ENCODE measurements at places on chromosomes 3 and 15.

DNA sequence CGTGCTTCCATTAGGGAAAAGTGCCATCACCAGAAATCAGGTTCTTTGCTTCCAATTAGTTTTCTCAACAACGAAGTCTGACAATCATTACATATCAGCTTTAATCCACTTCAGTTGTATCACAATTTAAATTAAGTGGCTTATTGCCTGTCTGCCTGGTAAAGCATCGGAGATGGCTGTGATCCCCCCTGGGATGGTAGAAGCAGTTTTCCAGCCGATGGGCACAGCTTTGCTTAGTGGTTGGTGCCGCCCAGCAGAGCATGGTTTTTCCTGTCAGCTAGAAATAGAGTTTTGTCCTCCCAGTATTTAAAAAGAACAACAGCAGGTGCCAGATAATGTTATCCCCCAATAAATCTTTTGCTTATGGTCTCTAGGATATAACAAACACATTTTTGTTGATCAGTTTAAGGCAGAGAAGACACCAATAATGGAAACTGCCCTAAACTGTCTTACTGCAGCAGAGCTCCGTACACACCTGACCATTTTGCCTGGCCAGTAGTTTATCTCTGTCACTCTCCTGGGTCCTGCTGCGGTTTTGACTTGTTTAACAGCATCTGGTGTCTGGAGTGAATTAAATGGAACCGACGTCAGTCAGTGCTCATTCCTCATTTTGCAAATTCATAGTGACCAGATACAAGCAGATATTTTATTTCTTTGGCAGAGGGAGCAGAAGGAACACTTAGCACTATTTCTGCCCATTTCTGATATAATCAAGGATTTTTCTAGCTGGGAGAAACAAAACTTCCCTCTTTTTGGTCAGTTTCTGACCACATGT lies 79.1 kb downstream of the SLC49A4 start:
- no peak for DNase-seq

GRCh38 chr15:29470311-29470710 lies 200.7 kb upstream of the NSMCE3 start:
- DNase-seq = no peak

GRCh38 chr3:61269435-61269834 lies 18.2 kb upstream of the FHIT start:
- DNase-seq = no peak

GRCh38 chr3:117916839-117917238 lies 1117.8 kb downstream of the IGSF11 start:
- no peak for DNase-seq

- DNase-seq = no peak
Measured at GRCh38 chr3:84023842-84024241, 934.9 kb upstream of the CADM2 start.

- no peak for DNase-seq
Measured at GRCh38 chr3:11363715-11364114, 91.5 kb downstream of the ATG7 start.

GRCh38 chr3:160196511-160197104 lies 28.6 kb upstream of the C3orf80 start:
- no peak for DNase-seq

- no peak for DNase-seq
Measured at GRCh38 chr3:168540726-168541125, 445.0 kb upstream of the GOLIM4 start.

DNA sequence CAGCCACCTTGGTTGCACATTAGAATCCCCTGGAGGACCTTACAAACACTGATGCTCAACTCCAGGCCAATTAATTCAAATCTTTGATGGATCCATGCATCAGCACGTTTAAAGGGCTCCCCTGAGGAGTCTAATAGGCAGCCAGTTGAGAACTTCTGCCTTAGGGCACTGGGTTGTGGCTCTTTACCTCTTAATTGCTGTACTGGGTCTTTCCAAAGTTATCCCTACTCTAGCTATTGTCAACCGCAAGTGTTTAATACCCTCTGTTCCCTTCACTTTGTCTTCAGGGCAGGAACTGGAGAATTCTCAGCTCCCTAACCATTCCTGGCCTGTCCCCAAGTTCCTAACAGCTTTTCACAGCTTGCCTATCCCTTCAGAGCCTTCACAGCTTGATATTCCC lies 15.0 kb upstream of the FAM174B start:
- DNase-seq = no peak

DNA sequence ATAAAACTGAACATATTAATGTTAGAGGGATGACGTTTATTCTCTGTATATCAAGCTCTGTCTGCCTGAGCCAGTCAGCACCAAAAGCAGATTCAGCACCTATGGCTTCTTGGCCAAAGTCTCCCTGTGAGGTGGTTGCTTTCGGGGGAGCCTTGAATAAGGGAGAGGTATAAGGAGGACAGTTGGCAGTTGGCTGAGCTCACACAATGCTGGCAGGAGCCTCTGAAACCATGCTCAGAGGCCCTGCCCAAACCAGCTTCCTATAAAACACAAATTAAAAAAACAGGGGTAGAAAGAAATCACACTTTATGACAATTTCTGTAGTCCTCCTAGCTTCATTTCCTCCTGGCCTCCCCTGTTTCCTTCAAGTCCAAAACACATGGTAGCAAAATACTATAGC lies 18.8 kb downstream of the ARHGEF3 start:
- no peak for DNase-seq

GRCh38 chr3:24368605-24369004 lies 126.0 kb downstream of the THRB start:
- no peak for DNase-seq

GRCh38 chr3:124896824-124897526 lies 9.8 kb upstream of the ITGB5 start:
- DNase-seq = no peak

GRCh38 chr15:80997692-80998091 lies 3.0 kb upstream of the TLNRD1 start:
- no peak for DNase-seq

- no peak for DNase-seq
Measured at GRCh38 chr15:29063646-29064045, 177.9 kb downstream of the APBA2 start.

GRCh38 chr15:38002883-38003477 lies 68.5 kb downstream of the TMCO5A start:
- peak; percentile 9 for DNase-seq

GRCh38 chr3:139129892-139130291 lies 85.2 kb upstream of the PRR23C start:
- DNase-seq = no peak

DNA sequence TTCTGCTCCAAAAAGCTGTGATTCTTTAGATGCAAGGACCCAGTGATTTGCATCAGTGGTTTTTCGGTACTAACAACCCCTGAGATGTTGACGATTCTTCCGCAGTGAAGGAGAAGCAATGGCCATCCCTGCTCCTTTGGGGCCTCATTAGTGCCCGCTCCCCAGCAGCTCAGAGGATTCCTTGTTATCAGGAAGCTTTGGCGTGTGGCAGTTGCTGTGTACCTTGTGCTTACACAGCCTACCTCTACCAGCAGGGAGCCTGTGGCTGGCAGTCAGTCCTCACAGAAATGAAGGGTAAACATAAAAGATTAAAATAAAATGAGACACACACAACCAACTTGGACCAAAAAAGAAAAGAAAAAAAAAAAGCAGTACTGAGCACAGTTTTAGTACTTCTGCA lies 55.2 kb downstream of the CNTN3 start:
- no peak for DNase-seq

DNA sequence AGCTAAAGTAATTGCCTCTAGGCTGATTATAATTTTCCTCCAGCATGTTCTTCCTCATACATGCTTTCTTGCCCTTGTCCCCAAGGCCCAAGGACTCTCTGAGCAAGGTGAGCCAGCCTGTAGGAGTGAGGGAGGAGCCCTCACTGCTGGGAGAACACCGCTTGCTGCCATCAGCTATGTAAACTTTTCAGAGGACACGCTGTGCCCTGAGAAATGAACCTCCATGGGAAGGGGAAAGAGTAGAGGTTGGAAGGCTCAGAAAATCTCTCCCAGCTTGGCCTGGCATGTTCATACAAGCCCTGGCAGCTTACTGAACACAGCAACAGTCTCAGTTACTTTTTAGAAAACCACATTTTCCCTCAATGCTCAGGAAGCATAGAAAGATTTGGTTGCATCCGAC lies 103.0 kb upstream of the SLC24A5 start:
- no peak for DNase-seq

DNA sequence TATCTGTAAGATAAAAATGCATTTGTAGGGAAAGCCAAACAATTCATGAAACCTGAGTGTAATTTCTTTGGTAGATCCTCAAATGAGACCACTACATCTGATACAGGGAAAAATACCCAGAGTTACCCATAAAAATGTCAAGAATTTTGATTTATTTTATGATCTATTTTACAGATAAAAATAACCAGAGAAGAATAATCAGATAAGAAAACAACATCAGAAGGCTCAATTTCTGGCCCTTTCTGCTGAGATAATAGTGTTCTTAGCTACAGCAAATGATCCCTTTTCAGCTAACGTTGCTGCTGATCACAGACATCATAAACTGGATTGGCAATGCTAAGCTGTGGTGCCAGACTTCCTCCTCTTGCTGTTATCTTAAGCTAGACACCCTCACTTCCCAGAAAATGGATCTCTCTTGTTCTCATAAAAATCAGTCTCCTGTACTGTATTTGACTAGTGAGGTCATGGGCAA lies 21.3 kb upstream of the TMEM108 start:
- DNase-seq = no peak

DNA sequence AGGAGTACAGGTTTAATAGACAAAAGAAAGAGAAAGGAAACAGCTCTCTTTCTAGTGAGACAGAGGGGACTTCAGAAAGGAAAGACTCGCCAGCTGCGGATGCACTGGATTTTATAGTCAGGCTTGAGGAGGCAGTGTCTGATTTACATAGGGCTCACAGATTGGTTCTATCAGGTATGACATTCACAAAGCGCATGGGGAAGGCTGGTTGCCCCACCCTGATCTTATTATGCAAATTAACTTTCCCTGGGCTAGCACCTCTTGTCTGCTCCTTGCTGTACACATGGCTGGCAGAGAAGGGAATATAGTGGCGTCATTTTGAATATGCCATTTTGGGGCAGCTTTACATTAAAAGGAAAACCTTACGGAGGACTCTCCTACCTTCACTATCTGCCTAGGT lies 938.4 kb upstream of the SEMA6D start:
- no peak for DNase-seq

GRCh38 chr15:64856429-64857145 lies 14.9 kb downstream of the PLEKHO2 start:
- DNase-seq = no peak

- DNase-seq = no peak
Measured at GRCh38 chr3:34364335-34364734, 565.9 kb downstream of the PDCD6IP start.

All from stimulated activated CD4-positive, alpha-beta T cell treated with anti-CD3 and anti-CD28 coated beads, TNF-alpha, amount 100 ng/mL, for 24 hours (primary cell).